ENCODE measurements at places on chromosomes 3 and 15.

- no peak for DNase-seq
These were observed 312.5 kb downstream of the OXSM start for GRCh38 chr3:26102376-26102775.

DNA sequence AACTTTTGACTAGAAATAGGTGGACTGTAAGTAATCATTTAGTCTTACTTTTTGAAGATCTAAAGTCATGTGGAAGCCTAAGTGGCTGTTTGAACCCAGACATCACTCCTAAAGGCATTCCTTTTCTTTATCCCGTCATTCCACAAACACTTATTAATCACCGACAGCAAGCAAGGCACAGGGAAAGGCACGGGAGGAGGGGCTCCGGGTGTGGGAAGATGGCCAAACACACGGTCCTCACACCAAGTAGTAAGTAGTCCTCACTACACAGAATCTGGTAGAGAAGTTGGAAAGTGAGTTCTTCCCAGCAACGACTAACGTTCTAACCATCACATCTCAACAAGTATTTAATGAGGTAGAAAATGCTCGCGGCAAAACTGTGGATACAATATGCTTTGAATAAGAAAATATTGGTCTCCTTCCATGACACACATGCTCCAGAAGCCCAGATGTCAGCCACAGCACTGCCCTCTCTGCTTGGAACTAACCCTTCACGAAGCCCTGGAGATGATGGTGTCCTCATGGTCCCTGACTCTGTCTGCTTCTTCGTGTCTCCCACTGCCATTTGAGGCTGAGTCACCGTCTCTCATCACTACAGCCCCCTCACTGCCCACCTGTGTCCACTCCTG, 202.2 kb downstream of the OPA1 start:
- DNase-seq: no peak

GRCh38 chr3:170465955-170466354, 47.3 kb downstream of the CLDN11 start:
- DNase-seq: no peak

- no peak for DNase-seq
These were observed 308.0 kb upstream of the THBS1 start for GRCh38 chr15:39272901-39273300.

DNA sequence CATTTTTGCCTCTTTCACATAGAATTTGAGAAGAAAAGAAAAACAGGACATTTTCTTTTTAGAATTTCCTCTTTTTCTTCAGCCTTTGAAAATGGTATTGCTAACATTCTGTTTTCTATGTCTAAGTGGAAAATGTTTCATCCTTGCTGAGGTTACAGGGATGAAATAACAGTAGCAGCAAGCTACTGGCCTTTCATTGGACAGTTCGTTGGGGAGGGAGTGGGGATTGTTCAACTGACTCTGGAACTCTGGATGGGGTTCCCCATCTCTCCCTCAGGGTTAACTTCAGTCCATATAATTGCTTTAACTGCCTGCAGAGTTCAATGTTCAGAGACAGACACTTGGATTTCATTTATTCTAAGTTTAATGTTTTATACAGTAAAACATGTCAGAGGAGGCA, 346.0 kb downstream of the NLGN1 start:
- no peak for DNase-seq

- no peak for DNase-seq
These were observed 1.2 kb upstream of the HYAL1 start for GRCh38 chr3:50304601-50305000.

- no peak for DNase-seq
These were observed 511.9 kb downstream of the PYDC2 start for GRCh38 chr3:191972714-191973398.

- no peak for DNase-seq
These were observed 324.6 kb downstream of the MFSD1 start for GRCh38 chr3:159126261-159127020.

All from hematopoietic multipotent progenitor cell treated with erythropoietin and hydrocortisone succinate and interleukin-3 and kit ligand, for 6 days (in vitro differentiated cells).